ENCODE measurements at places on chromosomes 12 and 14.
A peak's percentile ranks its signal among the peaks of the same experiment; 100 is the strongest.

DNA sequence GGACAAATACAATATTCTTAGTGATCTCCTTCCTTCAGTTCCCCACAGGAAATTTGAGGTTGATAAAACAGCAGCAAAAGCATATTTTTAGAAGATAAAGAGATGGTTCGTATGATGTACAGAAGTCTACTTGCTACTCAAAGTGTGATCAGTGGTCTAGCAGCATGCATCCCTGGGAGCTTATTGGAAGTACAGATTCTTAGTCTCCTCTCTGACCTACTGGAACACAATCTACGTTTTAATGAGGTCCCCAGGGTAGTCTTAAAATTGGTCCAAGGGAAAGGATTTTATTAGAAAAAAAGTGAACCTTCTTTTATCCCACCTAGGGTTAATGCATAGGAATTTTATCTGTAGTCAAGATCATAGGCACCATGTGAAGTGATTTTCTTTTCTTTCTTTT is 703.4 kb downstream of the NRXN3 start:
- no peak for DNase-seq

- no peak for DNase-seq
Measured at GRCh38 chr14:29043737-29044136, 277.1 kb downstream of the FOXG1 start.

GRCh38 chr12:93361151-93361919 is 16.4 kb upstream of the NUDT4 start:
- no peak for DNase-seq

- DNase-seq, result no peak
Measured at GRCh38 chr14:34426313-34427295, 35.4 kb downstream of the SPTSSA start.

DNA sequence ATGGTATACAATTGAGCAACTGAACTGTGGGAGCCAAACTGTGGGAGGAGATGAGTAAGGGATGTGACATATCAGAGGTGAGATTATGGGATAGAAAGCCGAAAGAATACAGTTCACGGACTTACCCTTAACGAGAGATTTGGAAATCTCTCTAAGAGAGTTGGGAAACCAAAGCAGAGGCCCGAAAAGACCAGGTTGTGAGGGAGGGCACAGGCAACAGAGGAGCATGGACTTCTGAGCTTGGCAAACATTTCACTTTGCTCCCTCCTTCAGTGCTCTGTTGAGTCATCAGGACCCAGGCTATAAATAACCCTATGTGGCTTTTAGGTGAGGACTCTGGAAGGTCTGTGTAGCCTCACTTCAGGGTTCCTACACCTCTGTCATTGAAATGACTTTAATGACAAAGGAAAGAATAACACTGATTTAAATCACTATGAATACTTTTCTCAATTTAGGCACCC is 120.6 kb downstream of the TGFB3 start:
- DNase-seq, result no peak

- DNase-seq, result no peak
Measured at GRCh38 chr14:94615254-94615653, 3.1 kb downstream of the SERPINA3 start.

DNA sequence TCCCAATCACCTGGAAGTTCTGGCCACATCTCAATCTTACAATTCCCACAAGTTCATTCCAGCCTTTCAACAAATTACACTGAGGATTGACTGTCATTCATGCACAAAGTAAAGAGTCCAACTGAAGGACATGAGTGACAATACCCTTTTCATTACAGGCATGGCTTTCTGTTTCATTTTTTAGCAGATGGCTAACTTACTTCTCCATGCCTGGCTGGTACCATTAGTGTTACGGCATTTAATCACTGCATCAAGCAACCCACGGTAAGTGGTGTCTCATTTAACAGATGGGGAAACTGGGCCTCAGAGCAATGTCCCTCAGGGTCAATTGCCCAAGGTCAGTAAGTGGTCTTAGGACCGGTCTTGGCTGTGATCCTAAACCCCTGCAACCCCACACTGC is 114.4 kb downstream of the PRICKLE1 start:
- no peak for DNase-seq

DNA sequence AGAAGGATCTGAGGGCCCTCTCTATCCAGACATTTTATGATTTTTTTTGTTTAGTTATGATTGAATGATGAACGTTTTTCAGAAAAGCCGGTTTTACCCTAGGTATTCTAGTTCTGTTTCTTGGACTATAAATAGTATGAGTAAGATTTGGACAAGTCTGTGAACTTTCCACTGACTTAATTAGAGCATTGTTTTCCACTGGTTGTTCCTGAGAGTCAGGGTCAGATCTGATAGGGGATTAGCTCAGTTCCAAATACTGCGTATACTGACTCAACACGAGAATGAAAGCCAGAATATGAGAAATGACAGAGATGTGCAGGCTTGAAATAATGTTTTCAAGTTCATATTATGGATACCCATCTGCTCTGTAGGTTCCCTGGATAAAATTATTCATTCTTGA is 361.6 kb downstream of the AEBP2 start:
- no peak for DNase-seq

- DNase-seq, result no peak
Measured at GRCh38 chr14:29242755-29243754, 476.5 kb downstream of the FOXG1 start.

DNA sequence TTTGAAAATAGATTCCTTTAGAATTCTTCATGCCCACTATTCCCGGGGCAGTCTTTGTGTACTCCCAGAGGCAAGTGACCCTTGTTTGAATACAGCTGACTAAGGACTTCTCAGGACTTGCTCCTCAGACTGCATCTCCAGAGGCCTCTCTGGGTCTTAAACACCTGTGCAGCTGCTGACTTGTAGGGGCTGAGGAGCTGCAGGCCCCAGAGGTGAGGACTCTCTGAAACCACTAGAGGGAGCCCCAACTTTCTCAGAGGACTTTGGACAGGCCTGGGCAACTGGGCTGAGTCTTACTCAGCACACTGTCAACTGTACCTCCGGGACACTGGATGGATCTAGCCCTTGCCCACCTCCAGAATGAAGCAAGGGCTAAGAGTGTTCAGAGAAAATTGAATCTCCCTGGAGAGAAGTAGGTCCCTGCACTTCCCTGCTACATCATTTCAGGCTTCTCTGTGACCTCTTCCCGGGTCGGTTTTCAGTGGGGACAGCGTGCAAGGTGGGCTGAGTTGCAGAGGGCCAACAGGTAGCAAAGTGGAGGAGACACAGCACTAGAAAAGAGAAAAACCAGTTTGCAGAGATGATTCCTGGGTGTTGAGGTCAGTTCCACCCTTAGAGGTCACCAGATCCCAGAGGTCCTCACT is 164.6 kb downstream of the TMEM117 start:
- DNase-seq, result peak; percentile 28

DNA sequence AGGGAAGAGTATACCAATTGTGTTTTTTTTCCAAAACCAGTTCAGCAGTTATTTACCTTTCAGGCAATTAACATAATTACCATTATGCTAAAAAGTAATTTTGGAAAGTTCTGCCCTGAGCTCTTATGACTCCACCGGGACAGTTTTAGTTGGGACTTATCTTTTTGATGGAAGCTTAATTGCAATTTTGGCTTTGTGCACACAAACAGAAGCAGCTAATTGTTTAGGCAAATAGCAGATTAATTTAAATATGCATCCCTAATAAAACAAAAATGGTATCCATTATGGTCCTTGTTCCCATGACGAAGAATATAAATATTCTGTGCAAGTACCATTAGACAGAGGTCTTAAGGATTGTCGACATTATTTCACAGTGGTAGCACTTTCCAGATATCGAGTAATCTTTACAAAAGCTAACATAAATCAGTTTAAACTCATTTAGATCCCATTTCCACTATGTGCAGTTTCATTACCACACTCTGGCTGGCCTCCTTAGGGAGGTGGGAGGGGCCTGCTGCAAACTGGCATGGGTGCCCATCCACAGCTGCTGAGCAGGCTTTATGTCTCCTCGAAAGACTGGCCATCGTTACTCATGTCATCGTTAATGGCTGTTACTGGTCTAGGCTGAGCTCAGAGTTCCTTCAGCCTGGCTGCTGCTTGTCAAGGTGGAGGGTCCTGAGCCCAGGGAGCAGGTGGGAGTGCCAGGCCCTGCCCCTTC is 68.2 kb downstream of the FBXW8 start:
- no peak for DNase-seq

DNA sequence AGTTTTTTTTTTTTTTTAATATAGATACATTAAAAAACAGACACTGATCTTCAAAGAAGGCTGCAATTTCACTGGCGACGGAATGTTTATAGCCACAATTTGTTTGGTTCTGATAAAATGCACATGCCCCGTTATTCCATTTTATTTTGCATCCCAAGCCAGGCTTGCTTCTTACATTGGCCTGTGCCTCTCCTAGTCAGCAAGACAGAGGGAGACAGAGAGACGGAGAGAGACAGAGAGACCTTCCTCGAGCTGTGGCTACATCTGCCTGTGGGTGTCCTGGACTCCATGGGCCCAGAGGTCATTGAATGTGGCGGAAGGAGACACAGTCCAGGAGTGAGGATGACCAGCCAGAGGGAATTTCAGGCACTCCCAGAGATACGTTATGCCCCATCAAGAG is 926.6 kb downstream of the VRK1 start:
- DNase-seq, result no peak

GRCh38 chr12:64943686-64944085 is 119.2 kb downstream of the TBC1D30 start:
- DNase-seq, result no peak

DNA sequence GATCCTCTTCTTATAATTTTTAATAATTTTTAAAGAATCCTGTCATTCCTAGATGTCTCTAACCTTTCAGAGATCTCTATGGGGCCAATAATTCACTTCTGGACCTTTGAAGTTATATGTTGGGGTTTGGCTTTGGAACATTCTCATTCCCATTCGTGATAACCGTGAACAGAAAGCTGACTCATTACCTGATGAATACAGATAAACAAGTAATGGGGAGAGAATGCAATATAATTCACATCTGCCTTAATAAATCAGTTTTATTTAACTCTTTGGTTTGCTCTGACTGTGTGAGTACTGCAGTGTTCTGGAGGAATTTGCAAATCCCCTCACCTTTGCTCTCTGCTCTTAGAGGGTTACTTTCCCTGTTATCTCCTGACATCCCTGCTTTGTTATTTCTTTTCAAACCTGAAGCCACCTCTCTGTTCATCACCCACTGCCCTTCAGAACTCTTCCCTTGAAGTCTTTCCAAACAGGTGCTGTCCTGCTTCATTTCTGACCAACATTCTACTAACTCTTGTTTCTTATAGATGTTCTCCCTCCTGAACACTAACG is 79.6 kb upstream of the SLC38A2 start:
- DNase-seq, result no peak

- no peak for DNase-seq
Measured at GRCh38 chr12:24491968-24492367, 456.9 kb downstream of the BCAT1 start.

- DNase-seq, result peak; percentile 69
Measured at GRCh38 chr12:563250-563781, 99.9 kb downstream of the NINJ2 start.

GRCh38 chr12:95201056-95201670 is 16.1 kb downstream of the FGD6 start:
- no peak for DNase-seq

Data from activated naive CD8-positive, alpha-beta T cell treated with anti-CD3 and anti-CD28 coated beads, Interleukin-2, amount 10 ng/mL, durations not matched to agents 7 days and 5 days (primary cell).